ENCODE measurements at places on chromosomes 3 and 15.

DNA sequence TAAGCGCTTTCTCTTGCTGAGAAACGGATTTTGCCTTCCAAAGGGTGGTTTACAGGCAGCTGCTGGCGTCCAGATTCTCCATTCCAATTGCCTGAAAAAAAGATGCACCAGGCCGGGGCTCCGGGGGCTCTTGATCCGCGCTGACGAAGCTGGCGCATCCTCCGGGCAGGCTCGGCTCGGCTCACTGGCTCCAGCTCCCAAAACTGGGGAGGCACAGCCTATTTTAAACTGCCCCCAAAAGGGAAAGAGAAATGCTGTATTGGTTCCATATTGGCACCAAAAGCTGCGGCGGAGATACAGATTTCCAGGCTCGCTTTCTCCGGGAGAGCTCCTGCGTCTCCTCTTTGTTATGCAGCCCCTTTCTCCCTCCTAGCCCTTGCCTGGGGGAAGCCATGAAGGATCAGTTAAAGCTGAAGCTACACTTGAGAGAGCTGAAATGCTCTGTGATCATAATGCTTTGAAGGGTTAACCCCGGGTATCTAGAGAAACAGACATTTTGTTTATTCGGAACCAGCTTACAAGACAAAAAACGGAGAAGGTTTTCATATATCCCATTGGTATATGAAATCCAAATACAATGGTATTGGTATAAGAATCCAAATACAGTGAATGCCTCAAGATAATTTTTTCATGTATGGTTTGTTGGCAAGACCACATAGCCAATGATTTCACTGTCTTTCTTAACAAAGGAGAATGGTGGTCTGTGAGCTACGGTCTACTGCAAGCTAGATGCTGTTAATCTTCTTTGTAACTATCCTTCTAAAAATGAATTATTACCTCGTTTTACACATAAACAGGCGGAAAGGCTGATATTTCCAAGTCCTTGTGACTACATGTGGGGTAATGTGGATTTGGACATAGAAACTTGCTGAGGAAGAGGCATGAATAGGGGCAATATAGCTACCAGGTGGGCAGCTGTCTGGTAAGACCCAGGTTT, 693 bp downstream of the CD200 start:
- DNase-seq, result peak; percentile 24

GRCh38 chr3:112948346-112948838, 26.5 kb downstream of the CD200R1 start:
- no peak for DNase-seq

- no peak for DNase-seq
These were observed 14.7 kb downstream of the CMTM6 start for GRCh38 chr3:32487781-32488473.

DNA sequence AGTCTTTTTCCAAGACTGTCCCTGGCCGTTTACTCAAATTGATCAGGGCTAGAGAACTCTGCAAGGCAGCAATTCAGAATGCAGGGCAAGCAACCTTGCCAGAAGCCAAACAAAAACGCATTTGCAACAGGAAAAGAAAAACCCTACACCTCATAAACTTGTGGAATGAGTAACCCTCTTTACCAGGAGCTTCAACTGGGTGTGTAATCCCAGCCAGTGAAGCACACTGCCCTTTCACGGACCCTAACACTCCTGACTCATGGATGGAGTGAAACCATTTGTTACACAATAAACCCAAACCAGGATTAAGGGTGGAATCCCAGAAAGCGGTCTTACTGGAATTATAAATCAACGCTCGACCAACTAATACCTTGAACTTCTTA, 14.8 kb upstream of the LDHAL6B start:
- no peak for DNase-seq

- no peak for DNase-seq
These were observed 151.2 kb upstream of the CDIN1 start for GRCh38 chr15:36428102-36428845.

- no peak for DNase-seq
These were observed 25.6 kb downstream of the SEC11A start for GRCh38 chr15:84690342-84690741.

DNA sequence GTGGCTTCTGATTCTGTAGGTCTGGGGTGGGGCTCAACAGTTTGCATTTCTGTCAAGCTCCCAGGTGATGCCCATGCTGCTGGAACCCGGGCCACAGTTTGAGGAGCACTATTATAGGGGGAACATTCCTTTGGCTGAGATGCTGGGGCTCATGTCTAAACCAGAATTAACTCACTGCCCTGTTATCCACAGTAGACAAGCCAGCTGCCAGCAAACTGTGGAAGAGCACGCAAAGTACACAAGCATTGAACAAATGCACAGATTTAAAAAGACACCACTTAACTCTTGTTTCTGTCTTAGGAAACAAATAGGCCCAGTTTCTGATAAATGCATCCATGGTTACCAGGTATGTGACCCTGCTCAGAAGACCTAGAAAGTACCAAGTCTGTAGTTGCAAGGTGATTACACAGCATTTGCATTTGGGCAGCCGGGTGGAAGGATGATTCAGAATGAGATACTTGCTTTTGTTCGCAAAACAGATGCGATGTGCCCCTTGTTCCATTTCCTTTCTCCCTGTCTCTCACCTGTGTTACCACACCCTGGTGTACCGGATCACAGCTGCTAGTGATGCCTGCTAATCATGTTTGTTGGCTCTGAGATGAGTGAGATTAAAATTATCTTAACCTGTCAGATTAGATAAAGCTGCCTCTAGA, 12.4 kb downstream of the GYG1 start:
- peak; percentile 54 for DNase-seq

GRCh38 chr3:167605871-167606270, 47.9 kb downstream of the WDR49 start:
- DNase-seq, result no peak

- no peak for DNase-seq
These were observed 78.2 kb upstream of the BOC start for GRCh38 chr3:113133140-113133539.

DNA sequence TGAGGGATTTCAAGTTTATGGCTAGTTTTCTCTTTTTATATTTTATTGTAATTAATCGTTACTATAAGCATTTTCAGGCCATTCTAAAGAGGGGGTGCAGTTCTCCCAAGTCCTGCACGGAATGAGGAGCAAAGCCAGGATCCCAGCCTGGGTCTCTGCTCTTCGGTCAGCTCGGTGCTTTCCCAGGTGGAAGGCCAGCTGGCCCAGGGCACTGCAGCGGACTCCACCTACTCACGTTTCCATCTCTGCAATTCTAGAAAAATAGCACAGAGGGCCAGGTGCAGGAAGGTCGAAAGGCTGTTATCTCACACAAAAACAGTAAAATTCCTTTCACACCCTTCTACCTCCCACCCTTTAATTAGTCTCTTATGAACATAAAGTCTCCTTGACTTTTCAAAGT, 59.5 kb upstream of the HES1 start:
- no peak for DNase-seq

- no peak for DNase-seq
These were observed 69.9 kb downstream of the TBC1D5 start for GRCh38 chr3:17672506-17672905.

- no peak for DNase-seq
These were observed 611.9 kb upstream of the CCDC54 start for GRCh38 chr3:106765342-106765741.

DNA sequence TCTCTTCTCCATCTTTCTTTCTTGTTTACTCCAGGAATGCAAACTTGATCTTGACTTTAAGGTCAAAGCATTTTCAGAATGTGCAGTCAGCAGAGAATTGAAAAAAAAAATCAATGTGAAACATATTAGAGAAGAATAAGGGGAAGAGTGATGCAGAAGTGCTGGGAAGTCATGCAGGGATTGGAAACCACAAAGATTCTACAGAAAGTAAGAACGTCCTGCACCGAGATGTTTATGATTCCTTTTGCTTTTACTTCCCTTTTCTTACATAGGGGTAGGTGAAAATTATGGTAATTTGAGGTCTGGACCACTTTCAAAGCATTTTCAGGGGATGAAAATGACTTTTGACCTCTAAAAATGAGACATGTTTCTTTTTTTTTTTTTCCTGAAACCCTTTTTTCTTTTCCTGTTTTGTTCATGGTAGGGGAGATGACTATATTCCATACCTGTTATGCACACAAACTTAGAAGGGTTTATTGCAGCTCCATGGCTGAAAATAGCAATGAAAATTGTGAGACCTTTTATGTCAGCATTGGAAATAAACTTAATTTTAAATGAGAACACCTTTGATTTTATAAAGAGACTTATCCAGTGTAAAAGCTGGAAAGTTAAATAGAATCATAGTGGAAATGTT, 623.5 kb upstream of the TBL1XR1 start:
- DNase-seq, result no peak

GRCh38 chr15:29631076-29632070, 190.9 kb downstream of the TJP1 start:
- DNase-seq, result no peak
